ENCODE measurements at places on chromosomes 1 and 21.

DNA sequence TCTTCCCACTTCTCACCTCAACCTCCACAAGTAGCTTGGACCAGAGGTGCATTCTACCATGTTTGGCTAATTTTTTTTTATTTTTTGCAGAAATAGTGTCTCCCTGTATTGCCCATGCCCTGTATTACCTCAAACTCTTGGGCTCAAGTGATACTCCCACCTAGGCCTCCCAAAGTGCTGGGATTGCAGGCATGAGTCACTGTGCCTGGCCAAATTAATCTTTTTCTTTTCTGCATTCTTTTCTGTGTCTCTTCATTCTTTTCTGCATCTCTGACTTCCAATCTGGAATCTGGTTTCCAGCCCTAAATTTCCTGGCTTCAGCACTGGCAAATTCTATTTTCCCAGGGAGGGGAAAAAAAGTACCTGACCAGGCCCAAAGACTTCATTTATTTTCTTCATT is 31.2 kb upstream of the TACSTD2 start:
- DNase-seq: no peak

GRCh38 chr1:111956155-111956771 is 33.2 kb downstream of the KCND3 start:
- DNase-seq: no peak

DNA sequence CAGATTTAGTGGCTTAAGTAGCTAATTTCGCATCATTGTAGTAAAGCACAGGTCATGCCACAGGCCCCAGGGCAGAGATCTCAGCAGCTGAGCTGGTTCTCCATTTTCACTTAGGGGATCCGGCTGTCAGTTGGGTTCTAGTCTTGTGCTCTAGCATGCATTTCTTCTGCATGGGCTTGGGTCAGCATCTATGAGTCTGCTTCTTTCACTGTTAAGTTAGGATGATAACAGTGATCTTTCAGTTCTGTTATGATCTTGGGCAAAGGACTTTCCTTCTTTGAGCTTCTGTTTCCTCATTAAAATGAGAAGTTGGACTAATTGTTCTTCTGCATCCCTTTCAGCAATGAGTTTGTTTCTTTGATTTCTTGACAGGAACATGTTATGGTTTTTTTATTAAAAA is 123.6 kb upstream of the DNAH14 start:
- DNase-seq: no peak

DNA sequence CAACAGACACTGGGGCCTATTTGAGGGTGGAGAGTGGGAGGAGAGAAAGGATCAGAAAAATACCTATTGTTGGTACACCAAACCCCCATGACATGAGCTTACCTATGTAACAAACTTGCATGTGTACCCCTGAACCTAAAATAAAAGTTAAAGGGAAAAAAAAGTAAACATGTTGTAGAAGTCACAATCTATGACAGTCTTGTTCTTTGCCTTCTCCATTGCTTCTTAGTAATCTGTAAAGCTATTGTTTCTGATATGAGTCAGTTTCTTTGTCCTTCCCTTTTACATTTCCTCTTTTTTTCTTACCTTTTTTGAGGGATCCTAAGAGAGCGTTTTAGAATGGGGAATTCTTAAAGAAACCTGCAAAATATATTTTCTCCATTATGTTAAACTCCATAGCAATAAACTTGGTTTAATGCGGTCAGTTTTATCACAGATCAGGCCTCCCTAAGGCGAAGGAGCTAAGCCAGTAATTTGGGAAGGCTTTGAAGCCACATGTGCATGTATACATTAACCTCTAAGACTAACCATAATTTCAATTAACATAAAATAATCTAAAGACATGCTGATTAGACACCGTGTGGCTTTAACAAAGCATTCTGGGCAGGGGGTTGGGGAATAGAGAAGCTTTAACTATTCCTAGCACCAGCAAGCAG is 77.8 kb upstream of the C1orf105 start:
- DNase-seq: no peak

DNA sequence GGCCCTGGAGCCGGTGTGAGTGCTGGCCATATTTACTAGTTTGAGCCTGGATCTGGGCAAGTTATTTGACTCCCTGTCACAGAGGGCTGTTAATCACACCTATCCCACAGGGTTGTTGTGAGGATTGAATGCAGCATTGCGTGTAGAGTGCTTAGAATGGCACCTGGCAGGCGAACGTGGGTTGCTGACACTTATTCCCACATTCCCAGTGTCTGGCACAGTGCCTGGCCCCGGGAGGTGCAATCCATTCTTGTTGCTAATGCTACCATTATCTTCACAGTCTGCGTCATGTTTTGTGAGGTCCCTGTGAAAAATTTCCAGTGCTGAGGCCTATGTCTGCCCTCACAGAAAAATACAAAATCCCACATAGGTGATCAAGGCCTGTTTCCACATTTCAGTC is 66.1 kb downstream of the CD2 start:
- peak; percentile 38 for DNase-seq

DNA sequence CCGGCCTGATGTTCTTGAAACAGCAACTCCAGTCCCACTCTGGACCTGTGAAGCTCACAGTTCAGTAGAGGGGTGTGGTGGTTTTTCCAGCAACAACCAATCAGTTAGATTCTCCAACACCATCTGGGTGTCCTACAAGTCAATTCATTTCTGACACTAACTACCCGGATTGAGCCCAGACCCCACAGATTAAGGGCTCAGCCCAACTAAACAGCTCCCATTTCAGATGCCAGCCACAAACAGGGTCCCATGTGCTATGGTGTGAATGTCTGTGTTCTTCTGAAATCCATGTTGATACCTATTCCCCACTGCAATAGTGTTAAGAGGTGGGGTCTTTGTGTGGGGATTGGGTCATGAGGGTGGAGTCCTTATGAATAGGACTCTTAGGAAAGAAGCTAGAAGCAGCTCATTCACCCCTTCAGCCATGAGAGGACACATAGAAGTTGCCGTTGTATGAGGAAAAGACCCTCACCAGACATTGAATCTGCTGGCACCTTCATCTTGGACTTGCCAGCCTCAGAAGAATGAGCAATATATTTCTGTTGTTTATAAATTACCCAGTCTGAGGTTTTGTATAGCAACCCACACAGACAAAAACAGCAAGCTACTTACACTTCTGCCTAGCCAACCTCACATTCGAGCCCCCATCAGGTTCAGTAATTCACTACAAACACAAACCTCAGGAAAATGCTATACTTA is 53.6 kb downstream of the IRF2BP2 start:
- no peak for DNase-seq

GRCh38 chr1:163528710-163529348 is 207.1 kb downstream of the NUF2 start:
- DNase-seq: peak; percentile 29

GRCh38 chr21:42974832-42975820 is 764 bp downstream of the PKNOX1 start:
- peak; percentile 64 for DNase-seq

DNA sequence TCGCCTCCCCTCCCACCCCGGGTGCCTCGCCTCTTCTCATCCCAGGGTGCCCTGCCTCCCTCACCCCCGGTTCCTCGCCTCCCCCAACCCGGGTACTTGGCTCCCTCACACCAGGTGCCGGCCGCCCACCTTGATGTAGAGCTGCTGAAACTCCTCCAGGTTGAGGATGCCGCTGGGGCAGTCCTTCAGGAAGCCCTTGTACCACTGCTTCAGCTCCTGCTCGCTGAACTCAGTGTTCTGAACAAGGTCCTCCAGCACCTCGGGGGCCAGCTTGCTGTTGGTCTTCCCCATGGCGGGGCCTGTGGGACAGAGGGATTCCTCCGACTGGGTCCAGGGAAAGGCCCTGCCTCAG is 6.9 kb downstream of the HPCAL4 start:
- no peak for DNase-seq

GRCh38 chr21:32383812-32384211 is 9.0 kb downstream of the URB1 start:
- DNase-seq: no peak

GRCh38 chr1:116161390-116161789 is 50.2 kb downstream of the MAB21L3 start:
- no peak for DNase-seq

DNA sequence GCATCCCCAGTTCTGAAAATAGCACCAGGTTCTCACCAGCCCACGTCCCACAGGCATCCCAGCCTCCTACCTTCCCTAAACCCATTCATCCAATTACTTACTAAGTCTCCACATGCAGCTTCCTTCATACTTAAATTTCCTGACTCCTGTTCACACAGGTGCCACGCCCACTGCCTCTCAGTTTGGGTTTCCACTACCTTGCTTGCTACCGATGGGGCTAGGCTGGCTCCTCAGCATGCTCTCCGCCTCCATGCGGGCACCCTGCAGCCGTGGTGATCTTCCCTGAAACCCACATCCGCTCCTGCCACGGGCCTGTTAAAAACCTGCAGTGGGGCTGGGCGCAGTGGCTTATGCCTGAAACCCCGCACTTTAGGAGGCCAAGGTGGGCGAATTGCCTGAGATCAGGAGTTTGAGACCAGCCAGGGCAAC is 70.4 kb upstream of the ANGPTL1 start:
- DNase-seq: no peak

GRCh38 chr1:244027491-244028145 is 23.5 kb upstream of the ZBTB18 start:
- DNase-seq: no peak

DNA sequence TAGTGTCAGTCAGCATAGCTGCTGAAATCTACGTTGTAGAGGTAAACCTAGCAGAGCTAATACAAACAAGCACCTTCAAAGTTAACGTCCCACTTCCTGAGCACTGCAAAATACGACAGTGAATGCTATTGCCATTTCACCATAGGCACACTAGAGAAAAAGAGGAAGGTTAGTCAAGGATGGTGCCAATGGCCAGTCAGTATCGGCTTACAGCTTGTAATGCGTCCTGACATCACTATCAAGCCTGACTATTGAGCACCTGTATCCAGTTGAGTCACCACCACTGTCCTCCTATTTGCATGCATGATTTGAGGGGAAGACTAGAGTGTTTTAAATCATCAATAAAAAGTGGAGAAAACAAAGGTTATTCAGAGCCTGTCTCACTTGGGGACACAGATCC is 34.4 kb downstream of the NUCKS1 start:
- DNase-seq: no peak

DNA sequence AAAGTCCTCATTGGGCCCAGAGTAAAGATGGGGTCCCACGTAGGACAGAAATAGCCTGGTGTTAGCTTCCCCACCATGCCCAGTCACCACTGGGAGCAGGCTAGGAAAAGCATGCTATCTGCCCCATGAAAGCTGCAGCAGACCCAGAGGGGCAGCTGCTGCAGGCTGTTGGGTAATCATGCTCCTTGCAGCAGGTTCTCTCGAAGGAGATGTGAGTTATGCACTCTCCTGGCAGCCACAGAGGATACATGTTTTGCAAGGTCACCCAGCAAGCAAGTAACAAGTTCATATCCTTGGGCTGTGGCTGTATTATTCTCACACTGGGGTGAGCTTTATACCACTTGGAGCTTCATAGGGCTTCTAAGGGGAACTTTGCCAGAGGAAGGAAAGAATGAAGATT is 9.1 kb upstream of the HEYL start:
- DNase-seq: no peak

DNA sequence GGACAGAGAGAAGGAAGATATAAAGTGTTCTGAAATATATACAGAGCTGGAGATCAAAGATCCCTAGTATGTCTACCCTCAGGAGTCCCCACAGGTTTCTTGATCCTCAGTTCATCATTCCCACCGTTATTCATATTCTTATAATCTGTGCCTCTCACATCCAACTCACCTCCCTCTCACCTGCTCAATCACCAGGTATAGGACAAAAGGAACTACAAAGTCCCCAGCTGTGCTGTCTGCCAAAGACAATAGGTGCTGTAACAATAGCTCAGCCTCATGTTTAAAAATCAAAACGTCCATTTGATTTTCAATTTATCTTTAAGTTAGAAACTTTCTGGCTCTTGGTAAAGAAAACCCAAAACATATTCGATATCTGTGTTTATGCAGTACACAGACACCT is 121.1 kb upstream of the PKN2 start:
- no peak for DNase-seq

DNA sequence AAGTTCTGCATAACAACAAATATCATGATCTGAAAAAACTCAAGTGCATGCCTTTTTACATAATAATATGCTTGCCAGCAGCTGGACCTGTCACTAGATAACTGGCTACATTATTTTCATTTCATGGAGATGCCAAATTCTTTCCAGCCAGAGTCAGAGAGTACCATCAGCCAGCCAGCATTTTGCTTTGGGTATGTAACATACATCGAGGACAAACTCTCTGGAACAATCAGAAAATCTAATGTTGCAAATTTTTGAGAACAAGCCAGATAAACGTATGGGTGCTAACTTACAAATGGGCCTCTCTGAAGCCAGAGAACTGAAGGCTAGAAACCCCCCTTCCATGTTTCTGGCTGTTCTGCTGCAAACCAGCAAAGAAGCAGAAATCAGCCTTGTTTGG is 76.3 kb upstream of the BACE2 start:
- DNase-seq: no peak

GRCh38 chr1:170498876-170499275 is 33.1 kb upstream of the GORAB start:
- DNase-seq: no peak

GRCh38 chr1:208326033-208326432 is 81.8 kb upstream of the PLXNA2 start:
- no peak for DNase-seq

GRCh38 chr1:112772781-112773180 is 57.6 kb upstream of the PPM1J start:
- DNase-seq: no peak

DNA sequence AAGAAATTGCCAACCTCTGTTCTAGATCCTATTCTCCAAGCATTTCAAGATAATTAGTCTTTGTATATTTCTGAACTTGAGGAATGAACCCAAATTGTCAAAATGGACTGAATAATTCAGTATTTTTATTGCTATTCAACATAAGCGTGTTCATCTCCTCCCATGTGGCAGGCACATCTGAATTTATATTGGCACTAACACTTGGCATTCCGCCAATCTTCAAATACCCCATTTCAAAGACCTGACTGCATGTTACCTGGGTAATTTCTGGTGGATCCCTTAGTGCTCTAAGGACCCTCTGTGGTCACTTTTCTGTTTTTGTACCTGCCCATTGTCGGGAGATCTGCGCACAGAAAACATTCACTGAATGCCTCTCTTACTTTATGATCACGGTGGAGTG is 66.6 kb downstream of the BACE2 start:
- DNase-seq: no peak

DNA sequence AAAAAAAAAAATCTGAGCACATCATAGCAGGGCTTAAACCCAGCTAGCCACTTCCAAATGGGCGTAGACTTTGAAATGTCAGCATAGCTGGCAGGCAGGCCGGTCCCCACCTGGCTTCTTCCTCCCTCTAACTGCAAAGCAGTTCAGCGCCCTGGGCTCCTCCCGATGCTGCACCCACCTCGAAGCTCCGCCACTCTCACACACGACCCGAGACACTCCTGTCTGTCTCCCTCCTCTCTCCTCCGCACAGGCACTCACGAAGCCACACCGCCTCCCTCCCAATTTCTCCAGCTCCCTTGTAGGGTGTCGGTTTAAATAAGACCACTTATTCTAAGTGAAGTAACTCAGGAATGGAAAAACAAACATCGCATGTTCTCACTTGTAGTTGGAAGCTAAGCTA is 301.3 kb downstream of the NPHP4 start:
- DNase-seq: no peak
